ENCODE measurements at places on chromosomes 13 and 19. TPM values are rescaled to one million over a fixed set of nuclear protein-coding genes. Genes with fewer than 3 reads are reported as not detected.
A peak's percentile ranks its signal among the peaks of the same experiment; 100 is the strongest.

Gene ZNF534
- 6.5 TPM for total RNA-seq

- peak; percentile 52 for DNase-seq
Measured at GRCh38 chr19:34365463-34366401, 736 bp downstream of the GPI start.

- peak; percentile 62 for DNase-seq
Measured at GRCh38 chr19:58154287-58154678, 3.7 kb upstream of the ZNF329 start.

GRCh38 chr13:77016251-77016812, 10.6 kb downstream of the FBXL3 start:
- DNase-seq: no peak

- no peak for DNase-seq
Measured at GRCh38 chr13:29761815-29762214, 88.6 kb downstream of the UBL3 start.

Gene HTR2A
- total RNA-seq: 29.6 TPM

DNA sequence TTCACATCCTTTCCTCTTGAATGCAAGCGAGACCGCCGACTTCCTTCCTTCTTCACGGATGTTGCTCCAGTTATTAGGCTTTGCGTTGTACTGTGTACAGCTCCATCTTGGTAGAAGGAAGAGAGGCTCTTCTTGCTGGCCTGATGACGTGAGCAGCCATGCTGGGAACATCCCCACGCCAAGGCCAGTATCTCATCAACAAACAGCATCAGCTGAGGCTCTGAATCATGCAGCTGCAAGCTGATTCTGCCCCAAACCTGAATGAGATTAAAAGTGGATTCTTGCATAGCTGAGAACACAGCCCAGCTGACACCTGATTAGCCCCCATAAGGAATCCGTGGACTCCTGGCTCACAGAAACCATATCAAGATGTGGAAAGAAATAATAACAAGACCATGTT, 809.6 kb downstream of the EFNB2 start:
- no peak for DNase-seq

GRCh38 chr19:35213663-35214632, 14.6 kb downstream of the FAM187B start:
- DNase-seq: peak; percentile 87

DNA sequence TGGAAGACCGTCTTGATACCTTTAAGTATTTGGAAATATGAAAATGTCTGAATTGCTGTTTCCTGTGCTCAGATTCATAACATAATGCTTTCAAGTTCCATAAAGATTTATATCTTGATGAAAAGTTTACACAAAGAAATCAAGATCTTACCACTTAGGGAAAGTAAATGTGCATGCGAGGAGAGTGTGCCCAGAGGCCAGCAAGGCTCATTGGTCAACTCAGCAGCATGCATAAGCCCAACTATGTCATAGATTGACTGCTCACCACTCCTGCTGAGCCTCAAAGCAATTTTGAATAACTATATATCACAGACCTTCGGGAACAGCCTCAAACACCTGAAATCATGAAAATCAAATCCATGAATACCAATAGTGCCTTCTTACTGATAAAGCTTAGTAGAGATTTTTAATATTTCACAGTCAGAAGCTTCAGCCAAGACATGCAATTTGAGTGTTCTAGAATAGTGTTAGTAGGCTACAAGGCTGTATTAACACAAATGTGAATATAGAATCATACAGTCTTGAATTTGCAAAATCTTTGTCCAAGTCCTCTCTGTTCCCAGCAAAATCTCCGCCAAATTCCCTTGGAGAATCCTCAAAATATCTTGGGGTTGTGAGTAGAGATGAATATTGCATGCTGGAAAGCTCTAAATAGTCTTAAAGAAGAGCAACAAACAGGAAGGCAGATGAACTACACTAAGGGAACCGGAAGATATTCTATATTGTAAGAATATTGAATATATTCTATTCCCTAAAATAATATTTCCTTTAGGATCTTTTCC, 124.1 kb downstream of the DCLK1 start:
- DNase-seq: no peak

DNA sequence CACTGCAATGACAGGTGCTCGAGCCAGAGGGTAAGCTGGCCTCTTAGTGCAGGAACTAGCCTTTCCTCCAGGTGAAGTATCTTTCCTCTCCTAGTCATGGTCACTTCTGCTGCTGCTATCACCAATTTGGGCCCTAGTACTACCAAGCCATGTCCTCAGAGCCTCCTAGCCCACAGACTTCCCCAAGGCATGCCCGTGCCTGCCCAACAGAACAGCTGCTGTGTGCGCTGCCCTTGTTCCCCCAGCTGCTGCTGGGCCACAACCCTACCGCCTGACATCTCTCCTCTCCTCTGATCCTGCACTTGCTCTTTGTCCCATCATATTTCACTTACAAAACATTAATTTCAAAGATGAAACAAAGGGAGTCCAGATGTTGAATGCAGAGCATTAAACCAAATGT, 168.5 kb upstream of the FREM2 start:
- DNase-seq: no peak

- DNase-seq: peak; percentile 93
Measured at GRCh38 chr13:70747262-70747661, 639.0 kb upstream of the KLHL1 start.

GRCh38 chr19:55115446-55116065, 1.9 kb downstream of the PPP1R12C start:
- no peak for DNase-seq

Gene VSTM1
- total RNA-seq: not detected

GRCh38 chr13:112899281-112900225, 69.5 kb upstream of the MCF2L start:
- DNase-seq: no peak

DNA sequence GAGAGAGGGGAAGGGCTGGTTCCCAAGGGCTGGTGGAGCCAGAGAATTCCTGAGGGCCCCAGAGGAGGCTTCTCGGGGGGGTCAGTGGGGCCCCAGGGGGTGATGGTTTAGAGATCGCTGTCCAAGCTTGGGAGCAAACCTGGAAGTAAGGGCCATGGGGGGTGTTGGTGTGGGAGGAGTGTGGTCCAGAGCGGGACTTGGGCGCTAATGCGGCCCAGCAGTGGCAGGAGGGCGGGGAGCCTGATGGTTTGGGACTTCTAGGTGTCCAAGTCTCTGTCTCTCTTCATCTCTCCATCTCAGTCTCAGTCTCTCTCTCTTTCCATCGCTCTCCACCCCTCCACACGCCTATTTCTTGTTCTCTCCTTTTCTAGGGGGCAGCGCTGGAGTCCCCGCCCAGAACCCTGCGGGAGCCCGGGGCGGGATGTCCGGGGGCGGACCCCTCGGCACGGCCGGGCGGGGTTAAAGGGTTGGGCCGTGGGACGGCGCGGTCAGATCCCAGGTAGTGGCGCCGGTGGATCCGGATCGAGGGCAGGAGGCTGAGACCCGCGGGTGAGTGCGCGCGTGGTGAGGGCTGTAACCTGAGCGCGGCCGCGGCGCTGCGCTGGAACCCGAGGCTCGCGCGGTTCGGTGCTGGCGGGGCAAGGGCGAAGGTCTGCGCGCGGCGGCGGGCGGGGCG, at the start of gene CYP4F22:
CYP4F22 (plus strand) TSS at position 491 of the 676 bp plus-strand sequence. CDS start 16,812 bp downstream, outside the sequence.
- no peak for DNase-seq

GRCh38 chr13:113802090-113802531, 43.1 kb downstream of the TMEM255B start:
- DNase-seq: peak; percentile 90

- DNase-seq: no peak
Measured at GRCh38 chr13:98847780-98848179, 95.3 kb upstream of the SLC15A1 start.

Gene SLC6A16
- total RNA-seq: 3.6 TPM

- DNase-seq: no peak
Measured at GRCh38 chr19:56263319-56263718, 9.2 kb upstream of the EDDM13 start.
